Ascending aorta (tissue), 2 donors: ENCODE measurements at places on chromosomes 12 and 14.

- DNase-seq: no peak
Observed at GRCh38 chr12:51023625-51024382, 2.4 kb downstream of the SLC11A2 start.

DNA sequence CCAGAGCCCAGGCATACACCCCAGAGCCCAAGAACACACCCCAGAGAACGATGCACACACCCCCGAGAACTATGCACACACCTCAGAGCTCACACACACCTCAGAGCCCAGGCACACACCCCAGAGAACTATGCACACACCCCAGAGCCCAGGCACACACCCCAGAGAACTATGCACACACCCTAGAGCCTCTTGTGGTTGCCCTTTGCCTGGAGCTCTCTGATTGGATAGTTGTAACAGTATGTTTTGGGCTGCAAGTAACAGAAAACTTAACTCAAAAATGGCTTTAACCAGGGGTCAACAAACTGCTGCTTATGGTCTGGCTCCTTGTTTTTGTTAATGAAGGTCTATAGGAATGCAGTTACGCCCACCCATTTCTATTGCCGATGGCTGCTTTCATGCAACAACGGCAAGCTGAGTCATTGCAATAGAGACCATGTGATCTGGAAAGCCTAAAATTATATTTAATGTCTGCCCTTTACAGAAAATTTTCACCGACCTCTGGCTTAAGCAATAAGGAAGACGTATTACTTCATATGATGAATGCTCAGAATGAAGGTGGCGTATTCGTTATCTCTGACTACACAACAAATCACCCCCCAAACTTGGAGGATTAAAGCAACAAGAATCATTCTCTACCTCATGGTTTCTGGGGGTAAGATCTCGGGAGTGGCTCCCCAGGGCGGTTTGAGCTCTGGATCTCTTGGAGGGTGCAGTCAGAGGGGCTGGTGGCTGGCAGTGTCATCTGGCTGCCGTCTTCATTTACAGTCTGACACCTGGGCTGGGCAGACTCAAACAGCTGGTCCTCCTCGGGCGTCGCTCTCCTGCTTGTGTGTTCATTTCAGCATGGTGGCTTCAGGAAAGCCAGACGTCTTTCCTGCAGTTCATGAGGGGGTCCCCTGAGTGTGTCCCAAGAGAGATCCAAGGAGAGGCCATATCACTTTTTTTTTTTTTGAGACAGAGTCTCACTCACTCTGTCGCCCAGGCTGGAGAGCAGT lies 66.3 kb upstream of the NCOR2 start:
- DNase-seq: no peak

DNA sequence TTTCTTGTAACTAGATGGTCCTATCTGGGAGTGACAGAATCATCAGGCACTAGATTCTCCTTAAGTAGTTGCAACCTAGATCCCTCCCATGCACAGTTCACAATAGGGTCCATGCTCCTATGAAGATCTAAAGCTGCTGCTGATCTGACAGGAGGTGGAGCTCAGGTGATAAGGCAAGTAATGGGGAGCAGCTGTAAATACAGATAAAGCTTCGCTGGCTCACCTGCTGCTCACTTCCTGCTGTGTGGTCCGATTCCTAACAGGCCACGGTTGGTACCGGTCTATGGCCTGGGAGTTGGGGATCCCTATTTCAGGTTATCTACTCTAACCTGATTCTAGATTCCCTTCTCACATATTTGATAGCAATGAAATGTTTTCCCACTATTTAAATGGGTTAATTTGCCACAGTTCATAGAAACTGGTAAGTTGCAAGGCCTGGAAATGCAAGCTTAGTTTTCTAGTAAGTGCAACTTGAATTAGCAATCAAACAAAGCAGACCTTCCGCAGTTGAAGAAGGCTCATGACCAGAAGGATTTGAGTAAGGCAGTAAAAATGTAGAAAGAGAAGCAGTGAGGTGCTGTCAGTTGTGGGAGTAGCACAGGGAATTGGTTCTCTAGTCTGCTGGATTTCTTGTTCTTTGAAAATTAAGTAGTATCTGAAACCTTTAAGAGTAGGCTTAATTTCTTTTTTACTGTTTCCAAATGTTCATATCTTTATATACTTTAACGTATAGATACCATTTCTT lies 332.3 kb downstream of the EGLN3 start:
- no peak for DNase-seq

DNA sequence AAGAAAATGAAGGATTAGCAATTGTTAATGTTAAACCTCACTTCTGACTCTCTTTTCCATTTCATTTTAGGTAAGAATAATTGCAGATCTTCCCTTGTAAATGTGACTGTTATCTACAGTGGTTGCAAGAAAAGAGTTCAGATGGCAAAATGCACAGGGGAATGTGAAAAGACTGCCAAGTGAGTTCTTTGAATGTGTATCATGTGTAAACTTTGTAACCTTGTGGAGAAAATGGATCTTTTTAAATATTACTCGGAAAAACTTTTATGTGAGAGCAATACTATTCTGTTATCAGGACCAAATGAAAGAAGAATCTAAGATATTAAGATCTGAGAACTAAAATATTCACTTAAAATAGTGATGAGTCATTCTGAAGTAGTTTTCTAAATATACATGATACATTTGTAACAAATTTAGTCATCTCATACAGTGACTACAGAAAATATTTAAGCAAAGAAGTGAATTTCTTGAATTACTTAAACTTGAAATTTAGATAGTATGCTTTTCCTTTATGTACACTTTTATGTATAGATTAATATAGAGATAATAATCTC lies 122.5 kb upstream of the CNTN1 start:
- DNase-seq: no peak

DNA sequence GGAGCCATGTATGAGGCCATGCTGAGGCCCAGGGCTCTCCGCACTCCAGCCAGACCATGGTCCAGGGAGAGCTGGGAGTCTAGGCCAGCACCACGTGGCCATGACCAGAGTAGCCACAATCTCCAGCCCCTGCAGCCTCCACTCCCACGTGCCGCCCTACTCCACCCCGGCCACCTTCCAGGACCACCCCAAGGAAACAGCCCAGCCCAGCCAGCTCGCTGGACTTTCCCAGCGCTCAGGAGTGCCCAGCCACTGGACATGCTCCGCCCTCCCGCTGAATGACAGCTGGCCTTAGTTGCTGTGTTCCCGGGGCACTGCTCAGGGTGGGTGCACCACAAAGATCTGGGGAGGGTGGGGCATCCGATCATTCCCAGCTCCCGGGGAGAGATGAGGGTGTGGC lies 2.1 kb upstream of the C14orf180 start:
- DNase-seq: no peak

DNA sequence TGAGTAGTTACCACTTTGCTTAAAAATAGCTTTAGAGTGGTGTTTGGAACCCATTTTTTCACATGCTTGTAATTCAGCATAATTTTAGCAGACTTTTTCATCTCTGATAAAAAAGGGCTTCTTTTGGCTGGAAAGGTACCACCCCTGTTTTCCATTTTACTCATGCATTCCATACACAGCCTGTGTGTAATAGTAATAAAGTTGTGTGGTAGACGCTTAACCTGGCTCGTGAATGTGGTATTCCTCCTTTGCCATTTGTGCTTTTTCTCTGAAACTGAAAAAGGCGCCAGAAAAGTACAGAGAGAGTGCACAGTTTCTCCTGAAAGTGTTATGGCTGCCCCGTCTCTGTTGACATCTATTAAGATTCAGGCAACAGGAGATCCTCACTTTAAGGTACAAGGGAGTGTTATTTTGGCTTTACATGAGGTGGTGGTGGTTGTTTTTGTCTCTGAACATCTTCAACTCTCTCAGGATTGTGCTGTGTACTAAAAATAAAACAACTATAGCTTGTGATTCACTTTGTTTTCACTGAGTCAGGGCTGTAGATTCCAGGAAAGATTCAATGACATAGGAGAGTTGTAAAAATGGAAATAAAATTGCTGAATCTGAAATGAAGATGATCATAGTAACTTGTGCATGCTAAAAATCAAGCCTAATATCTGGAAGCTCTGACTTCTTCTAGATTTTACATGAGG lies 45.6 kb upstream of the MIS18BP1 start:
- DNase-seq: no peak

GRCh38 chr12:6039894-6040601 lies 84.4 kb downstream of the VWF start:
- DNase-seq: peak; percentile 78

- DNase-seq: no peak
Observed at GRCh38 chr12:101207086-101207780, 2.8 kb downstream of the SLC5A8 start.

DNA sequence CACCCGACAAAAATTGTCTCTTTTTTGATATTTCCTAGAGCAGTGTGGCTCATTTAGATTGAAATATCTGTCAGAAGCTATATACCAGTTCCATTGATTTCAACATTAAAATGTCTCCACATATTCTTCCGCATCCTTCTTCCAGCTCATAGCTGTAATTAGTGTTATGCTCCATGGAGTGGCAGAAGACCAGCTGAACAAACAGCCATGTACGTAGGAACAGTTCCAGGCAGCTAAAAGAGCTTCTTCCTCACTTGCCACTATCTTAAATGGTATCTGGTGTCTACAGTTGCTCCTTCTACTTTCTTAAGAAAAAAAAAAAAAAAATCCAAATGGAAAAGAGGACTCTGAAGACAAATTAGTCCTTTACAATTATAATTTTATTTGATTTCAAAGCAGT lies 848.0 kb downstream of the DIO2 start:
- no peak for DNase-seq

DNA sequence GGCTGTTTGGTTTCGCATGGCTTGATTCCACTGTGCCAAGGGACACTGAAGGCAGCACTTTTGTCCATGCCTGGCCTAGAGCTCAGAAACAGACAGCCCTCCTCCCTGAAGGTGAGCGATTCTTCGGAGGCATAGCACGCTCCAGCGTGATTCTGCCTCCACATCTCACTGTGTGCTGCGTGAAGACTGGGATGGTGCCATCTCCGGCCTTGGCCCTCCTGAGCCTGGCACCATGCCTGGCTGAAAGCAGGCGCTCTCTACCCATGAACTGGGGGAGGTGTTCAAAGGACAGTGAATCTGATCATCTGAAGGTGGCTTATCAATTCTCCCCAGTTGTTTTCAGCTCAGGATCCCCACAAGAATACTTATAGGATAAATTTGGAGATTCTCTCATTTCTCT lies 187.4 kb downstream of the TTC7B start:
- DNase-seq: no peak

GRCh38 chr12:54018468-54018984 lies 9.7 kb upstream of the HOXC6 start:
- DNase-seq: no peak

- no peak for DNase-seq
Observed at GRCh38 chr12:19215115-19215514, 85.6 kb downstream of the PLEKHA5 start.

DNA sequence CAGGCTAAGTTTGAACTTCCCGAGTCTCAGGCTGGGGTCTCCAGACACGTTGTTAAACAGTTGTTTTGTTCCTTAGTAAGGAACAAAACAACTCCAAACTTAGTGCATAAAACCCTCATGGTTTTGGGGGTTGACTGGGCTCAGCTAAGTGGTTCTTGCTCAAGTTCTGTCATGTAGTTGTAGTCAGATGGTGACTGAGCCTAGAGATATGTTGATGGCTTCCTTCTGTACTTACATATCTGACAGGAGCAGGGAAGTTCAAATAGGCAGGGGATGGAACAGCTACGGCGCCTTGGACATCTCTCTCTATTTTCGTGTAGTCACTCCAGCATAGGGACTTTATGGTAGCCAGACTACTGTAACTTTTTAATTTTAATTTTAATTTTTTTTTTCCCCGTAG lies 45.7 kb downstream of the SPATS2 start:
- no peak for DNase-seq

- no peak for DNase-seq
Observed at GRCh38 chr14:20631023-20631879, 10.2 kb downstream of the OR6S1 start.

- no peak for DNase-seq
Observed at GRCh38 chr12:749751-750270, 2.6 kb upstream of the WNK1 start.

DNA sequence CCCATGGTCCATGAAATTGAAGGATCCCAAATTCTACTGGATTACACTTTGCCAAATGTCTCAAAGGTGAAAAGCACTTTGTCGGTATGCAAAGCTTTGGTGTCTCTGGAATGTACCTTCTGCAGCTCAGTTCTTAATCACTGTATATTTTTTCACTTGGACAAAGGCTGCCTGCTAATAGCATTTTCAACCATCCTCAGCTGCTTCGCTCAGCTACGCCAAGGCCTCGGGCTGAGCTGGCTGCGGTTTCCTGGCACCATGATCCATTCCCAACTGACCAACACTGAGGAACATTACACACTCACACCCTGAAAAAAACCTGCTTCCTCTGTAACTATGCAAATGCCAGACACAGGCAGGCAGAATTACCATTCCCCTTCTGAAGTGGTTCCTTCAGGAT lies 335.2 kb downstream of the DPF3 start:
- no peak for DNase-seq

GRCh38 chr12:18897823-18898222 lies 159.9 kb downstream of the CAPZA3 start:
- no peak for DNase-seq

- no peak for DNase-seq
Observed at GRCh38 chr12:132129007-132129406, 15.1 kb downstream of the DDX51 start.

DNA sequence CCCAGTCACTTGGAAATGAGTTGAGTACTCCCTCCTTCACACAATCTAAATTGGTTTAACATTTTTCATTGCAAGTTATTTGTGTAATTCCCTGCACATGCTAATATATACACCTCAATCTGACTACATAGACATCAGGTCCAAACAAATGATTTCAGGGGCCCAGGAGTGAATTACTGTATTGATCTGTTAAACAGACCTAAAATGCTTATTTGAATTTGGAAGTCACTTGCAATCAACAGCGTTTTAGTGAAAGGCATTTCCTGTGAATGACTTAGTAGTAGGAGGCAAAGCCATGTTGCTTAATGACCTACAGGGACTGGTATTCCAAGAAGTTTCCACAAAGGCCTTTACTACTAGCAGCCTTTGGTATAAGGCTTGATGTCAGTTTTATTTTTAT lies 22.6 kb upstream of the SLC15A5 start:
- DNase-seq: no peak

- DNase-seq: no peak
Observed at GRCh38 chr12:49428793-49429192, 61.5 kb downstream of the SPATS2 start.

- DNase-seq: no peak
Observed at GRCh38 chr14:104245723-104246122, 107.3 kb downstream of the KIF26A start.

DNA sequence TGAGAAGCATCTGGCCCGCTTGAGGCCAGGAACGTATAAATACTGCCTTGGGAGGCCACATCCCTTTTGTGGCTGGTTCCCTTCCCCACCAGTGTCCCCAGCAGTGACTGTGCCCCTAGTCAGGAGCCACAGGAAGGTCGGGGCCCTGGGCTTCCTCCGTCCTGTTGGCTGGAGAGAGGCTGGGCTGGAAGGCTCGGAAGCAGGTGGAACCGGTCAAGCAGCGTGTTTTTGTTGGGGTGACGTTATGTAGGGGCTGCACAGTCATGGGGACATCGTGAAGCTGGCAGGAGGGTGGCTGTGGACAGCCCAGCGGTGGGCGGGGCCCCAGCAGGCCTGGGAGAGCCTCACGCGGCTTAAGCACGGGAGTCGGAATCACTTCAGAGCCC lies 10.1 kb downstream of the XRCC3 start:
- no peak for DNase-seq

- no peak for DNase-seq
Observed at GRCh38 chr14:101476916-101477553, 84.3 kb upstream of the DIO3 start.

GRCh38 chr14:95472819-95473251 lies 43.6 kb downstream of the SYNE3 start:
- DNase-seq: no peak
